Midbrain (tissue), 1 donor: ENCODE measurements at places on chromosomes 12 and 14.

DNA sequence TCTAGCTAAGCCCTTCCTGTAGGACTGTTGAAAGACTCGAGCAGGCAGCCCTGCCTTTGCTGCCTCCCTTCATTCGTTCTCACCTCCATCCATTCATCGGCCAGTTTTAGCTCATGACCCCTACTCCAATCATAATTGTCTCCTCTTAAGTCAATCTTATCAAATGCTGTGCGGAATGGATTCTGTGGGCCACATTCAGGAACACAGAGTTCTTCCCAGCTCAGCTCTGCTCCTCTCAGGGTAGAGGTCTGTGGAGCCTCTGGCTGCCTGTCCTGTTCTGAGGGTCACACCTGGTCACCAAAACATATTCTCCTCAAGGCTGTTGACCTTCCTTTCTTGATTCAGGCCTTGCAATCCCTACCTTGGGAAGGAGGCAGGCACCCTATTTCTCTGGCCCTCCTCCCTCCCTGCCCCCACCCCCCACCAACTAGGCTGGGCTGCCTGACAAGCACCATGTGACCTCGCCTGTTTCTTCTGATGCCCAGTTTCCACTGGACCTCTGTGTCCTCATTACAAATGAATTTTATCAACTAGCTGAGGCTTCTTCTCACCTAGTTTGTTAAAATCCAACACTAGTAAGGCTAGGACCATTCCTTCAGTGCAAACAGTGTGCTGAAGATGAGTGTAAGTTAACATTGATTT lies 3.5 kb downstream of the SMCO2 start:
- DNase-seq = no peak

DNA sequence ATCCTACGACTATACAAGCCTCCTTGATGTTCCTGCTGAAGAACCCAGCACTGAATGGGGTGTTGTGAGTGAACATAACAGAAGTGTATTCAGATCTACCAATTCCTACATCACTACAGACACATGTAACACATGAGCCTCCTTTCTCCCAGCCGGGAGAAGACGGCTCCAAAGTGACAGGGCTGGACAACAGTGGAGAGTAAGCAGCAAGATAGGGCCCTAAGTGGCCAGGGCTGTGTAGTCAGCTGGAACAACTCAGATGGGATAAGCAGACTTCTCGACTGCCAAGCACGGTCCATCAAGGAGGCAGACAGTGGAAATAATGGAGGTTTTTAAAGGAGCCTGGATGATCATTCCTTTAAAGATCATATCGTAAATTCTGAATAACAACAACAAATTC lies 73.5 kb downstream of the TTC7B start:
- no peak for DNase-seq

GRCh38 chr12:107657133-107657532 lies 28.5 kb upstream of the PWP1 start:
- no peak for DNase-seq

DNA sequence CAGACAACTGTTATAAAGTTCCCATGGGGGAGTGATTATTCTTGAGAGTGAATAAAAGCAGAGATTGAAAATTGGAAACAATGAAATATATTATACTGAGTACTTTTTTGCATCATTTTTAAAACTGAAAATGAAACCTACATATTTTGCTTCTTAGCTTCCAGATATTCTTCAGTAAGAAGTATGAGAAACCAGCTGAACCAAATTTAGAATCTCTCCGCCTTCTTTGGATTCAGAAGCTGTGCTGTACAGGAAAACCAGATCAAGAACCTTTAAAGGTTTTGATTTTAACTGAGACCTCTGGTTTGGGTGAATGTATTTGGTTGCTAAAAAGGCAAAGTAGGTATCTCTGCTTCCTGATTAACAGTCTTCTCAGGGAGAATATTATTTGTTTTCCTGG lies 109.4 kb downstream of the AKAP6 start:
- DNase-seq = no peak

GRCh38 chr14:65789363-65789762 lies 376.8 kb downstream of the FUT8 start:
- no peak for DNase-seq

DNA sequence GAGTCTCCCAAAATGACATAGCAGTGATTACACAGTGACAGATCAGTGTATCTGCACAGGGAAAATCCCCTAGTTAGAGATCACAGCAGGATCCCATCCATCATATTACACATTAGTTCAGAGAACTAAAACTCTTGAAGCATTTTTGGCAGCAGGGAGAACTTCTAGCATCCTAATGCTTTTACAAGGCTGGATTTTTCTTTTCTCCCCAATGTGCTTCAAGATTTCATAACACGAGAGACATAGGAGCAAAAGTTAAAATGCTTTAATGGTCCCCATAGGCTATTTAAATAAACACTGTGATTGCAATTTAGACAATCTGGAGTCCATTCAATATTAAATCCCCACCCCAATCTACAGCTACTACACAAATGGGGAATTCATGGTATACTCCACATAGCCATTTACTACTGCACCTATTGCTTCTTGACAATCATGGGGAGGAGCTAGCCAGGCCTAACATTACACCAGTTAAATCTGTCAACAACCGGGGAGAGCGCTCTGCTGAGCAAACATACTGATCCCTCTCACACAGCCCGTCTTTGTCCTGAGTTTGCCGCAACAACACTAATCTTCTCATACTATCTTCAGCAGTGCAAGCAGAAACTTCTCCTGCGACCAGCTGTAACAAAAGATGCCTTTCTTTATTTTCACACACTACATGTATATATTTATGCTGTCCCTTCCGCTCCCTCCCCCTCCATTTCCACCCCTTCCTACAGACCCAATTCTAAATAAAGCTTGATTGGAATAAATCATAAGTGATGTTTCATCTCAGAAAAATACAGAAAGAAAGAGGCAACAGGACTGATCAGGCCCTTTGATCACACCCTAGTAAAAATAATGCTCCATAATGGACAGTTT lies 120.3 kb upstream of the SOX5 start:
- no peak for DNase-seq

DNA sequence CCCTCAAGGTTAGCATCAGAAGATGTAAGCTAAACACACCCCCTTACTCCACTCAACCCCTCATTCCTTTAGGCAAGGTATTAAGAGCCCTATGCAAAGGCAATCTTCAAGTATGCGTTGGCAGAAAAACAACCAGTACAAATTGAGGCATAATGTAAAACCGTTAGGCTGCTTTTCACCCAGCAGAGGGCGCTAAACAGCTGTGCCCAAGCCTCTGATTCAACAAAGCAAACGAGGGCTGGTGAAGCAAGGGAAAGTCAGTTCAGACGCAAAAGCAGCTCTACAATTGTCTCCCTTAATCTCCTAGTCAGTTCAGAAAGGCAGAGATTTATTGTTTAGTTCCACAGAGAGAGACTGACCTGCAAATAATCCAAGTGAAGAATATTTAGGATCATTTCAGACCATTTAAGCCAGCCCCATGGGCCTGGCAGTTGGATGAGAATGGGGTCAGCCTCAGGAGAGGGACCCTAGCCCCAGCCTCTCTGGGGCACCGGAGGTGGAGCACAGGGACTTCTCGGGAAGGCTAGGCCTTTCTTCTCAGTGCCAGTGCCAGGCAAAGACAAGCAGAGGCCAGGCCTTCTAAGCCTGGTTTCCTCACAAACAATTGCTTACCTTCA lies 23.5 kb downstream of the DCAF5 start:
- DNase-seq = peak; percentile 87

- DNase-seq = no peak
Measured at GRCh38 chr12:31931796-31932715, 27.2 kb upstream of the RESF1 start.

DNA sequence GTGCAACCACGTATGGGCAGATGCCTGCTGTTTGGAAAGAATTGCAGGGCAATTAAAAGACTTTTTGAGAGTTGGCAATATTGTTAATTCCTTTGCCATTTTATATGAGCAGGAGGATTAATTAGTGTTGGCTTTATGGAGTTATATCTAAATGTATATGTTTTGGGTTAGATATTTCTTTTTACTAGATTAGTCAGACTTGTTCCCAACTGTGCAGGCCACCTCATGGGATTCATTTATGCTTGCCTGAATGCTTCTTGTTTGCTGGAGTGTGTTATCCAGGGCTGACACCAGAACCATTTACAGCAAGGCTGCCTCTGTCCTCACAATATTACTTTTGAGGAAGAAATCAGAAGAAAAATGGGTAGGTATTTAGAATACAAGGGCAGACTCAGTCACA lies 192.5 kb downstream of the KTN1 start:
- DNase-seq = no peak

GRCh38 chr14:89629383-89629782 lies 212.3 kb upstream of the FOXN3 start:
- no peak for DNase-seq

DNA sequence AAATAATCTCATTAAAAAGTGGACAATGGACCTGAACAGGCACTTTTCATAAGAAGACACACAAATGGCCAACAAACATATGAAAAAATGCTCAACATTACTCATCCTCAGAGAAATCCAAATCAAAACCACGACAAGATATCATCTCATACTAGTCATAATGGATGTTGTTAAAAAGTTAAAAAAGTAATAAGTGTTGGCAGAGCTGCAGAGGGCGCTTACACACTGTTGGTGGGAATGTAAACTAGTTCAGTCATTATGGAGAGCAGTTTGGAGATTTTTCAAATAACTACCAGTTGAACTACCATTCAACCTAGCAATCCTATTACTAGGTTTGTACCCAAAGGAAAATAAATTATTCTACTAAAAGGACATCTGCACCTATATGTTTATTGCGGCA lies 47.2 kb downstream of the FOXG1 start:
- DNase-seq = no peak

GRCh38 chr12:31491841-31492598 lies 98.9 kb downstream of the DENND5B start:
- no peak for DNase-seq

DNA sequence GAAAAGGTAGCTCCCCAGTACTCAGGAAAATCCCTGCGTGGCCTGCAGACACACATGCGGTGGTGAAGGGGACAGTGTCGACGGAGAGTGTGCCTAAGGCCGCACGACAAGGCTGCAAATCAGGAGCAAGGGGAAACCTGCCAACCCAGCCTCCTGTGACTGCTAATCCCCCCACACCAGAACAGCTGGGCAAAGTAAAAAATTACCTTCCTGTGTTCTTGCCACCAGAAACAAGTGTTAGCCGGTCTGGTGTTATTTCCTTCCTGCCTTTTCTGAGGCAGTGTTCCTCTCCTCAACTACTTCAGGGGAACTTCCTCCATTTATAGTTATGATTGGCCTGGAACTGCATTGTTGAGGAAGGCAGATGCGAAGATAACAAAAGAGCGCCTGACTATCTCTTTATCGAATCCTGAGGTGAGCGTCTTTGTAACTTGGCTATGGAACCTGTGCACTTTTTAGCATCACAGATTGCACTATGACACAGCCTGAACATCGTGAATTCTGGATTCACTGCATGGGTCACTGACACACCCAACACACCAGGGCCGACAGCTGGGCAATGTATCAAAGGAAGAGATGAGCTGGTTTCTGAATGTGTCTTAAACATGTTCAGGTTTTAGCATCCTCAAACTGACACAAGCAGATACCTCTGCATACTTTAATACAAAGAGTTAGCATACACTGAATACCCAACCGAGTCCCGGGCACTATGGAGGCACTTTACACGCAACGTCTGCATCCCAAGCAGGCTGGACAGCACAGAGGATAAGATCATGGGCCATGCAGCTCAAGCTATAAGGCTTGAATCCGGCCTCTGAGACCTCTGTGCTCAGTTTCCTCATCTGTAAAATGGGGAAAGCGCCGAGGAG lies 28.9 kb downstream of the SLC15A4 start:
- peak; percentile 3 for DNase-seq

DNA sequence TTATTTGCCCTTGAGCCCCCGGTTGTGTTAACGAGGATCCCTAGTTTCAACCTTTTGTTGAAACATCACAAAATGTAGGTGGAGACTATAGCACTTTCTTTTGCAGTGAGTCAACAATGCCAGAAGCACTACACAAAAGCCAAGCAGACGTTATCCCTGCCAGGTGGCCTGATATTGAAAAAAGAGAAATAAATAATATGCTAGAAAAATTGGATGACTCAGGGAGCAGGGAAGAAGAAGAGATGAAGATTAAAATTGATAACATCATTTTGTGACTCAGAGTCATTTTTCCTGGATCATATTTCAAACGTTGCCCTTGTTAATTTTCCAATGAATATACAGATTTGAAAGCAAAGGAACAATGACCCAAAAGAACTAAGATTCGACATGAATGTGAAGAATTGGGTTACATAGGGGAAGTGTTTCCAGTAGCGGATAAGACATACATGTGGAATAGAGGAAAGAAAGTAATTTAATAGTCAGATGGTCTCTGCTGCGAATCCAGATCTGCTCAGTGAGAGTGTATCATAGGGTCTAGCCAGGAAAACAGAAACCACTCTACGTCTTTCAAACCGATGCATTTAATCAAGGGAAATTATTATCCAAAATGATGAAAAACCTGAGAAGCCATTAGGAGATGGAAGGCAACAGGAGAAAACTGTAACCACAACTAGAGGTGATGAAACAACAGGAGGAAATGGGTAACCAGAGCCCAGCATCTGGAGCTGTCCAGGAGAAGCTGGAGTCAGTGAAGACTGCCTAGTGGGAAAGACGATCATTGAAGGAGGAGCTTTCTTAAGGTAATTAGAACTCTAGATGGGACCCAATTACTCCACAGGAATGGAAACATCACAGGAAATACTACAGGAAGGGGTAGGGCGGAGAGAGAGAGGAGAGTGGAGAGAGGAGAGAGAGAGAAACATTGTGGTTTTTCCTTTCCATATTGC lies 57.9 kb downstream of the RERG start:
- DNase-seq = no peak

GRCh38 chr14:103056322-103057027 lies 874 bp downstream of the CDC42BPB start:
- no peak for DNase-seq
